NCI-H446 (cell line): ENCODE measurements at places on chromosomes 7 and 10.

DNA sequence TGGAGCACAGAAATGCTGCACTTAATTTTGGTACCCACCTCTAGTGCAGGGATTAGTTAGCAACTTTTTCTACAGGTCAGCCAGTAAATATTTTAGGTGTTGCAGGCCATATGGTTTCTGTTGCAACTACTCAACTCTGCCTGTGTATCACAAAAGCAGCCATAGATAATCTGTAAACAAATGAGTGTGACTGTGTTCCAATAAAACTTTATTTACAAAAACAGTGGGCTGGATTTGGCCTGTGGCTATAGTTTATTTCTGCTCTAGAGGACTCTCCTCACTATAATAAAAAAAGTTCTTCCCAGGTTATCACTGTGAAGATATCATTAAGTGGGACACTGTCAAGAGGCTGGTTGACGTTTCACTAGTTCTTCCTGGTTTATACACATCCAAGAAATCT is 65.8 kb downstream of the DNAJC12 start:
- no peak for DNase-seq

GRCh38 chr10:114477285-114477684 is 73.0 kb upstream of the AFAP1L2 start:
- DNase-seq = no peak

DNA sequence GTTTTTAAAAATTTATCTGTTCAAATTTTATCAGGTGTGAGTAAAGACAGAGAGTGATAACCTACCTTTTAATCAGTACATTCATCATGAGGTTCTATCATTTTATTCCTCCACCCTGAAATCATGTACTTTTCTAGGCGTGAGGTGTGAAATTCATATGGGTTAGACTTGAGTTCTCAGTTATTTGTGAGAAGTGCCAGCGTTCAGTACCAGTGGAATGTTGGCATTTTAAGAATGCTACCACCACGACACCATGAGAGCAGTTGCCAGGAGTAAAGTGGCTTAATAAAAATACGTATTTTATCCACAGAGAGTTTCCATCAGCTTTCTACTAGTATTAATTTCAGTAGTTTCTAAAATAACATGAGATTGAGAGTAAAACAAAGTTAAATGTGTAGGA is 104.1 kb upstream of the FERD3L start:
- no peak for DNase-seq

GRCh38 chr10:89565180-89565579 is 29.8 kb upstream of the SLC16A12 start:
- no peak for DNase-seq

- no peak for DNase-seq
Measured at GRCh38 chr7:139732471-139733167, 45.2 kb downstream of the HIPK2 start.

DNA sequence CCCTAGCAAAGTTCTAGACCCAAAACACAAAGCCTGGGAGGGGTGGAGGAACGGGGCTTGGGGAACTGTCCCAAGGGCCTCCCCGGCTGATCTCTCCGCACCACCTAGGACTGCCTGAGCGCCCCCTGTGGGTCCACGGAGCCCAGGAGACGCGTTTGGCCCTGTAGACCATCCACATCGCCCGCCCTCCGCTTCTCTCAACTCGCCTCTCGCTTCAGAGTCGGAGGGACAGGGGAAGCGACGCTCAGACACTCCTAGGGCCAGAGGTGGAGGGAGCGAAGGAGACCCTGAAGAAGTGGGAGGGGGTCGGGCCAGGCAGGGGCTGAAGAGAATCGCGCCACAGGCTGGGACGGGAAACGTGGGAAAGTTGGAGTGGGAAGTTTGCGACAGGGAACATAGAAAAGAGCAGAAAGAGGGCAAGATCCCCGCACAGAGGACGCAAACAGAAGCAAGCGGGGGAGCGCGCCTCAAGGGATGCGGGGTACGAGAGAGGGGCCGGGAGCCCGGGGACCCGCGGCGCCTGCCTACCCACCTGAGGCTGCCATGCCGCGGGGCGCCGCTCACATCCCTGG is 378 bp downstream of the PIK3AP1 start:
- DNase-seq = no peak
